Glomerular endothelial cell (primary cell): ENCODE measurements at places on chromosomes 6 and 20. TPM values are rescaled to one million over a fixed set of nuclear protein-coding genes. Genes with fewer than 3 reads are reported as not detected.

The ZNF334 gene
- total RNA-seq = 0.73 and 1.1 TPM in 2 replicates

The SPTLC3 gene
- 0.15 and 0.64 TPM in 2 replicates for total RNA-seq

The FUT9 gene
- 0.15 TPM in 1 of 2 replicates, not detected in the other for total RNA-seq

The HLA-DQA2 gene
- total RNA-seq = not detected in 2 replicates

The SMPDL3A gene
- 7.5 and 13.0 TPM in 2 replicates for total RNA-seq

The SRXN1 gene
- 49.6 and 73.4 TPM in 2 replicates for total RNA-seq

The OPRM1 gene
- not detected in 2 replicates for total RNA-seq

The MOCS3 gene
- total RNA-seq = 5.6 and 6.5 TPM in 2 replicates

The ANKEF1 gene
- 1.8 and 2.0 TPM in 2 replicates for total RNA-seq

The COL19A1 gene
- not detected in 2 replicates for total RNA-seq

DNA sequence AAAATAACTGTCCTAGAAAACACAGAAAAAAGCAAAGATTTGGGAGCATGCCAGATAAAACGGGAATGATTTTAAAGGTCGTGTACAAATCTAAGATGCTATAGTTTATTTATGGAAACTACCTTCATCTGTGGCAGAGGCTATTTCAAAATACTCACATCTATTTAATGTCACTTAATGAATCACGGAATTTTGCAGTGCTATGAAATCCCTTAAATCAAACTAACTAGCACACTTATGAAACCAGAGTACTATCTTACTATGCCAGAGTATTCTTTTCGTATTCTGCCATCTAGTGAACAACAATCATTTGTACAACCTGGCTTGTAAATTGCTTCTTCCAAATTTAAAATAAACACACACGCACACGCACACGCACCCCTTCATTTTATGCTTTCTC is 77.9 kb upstream of the BMP5 start:
- no peak for DNase-seq

DNA sequence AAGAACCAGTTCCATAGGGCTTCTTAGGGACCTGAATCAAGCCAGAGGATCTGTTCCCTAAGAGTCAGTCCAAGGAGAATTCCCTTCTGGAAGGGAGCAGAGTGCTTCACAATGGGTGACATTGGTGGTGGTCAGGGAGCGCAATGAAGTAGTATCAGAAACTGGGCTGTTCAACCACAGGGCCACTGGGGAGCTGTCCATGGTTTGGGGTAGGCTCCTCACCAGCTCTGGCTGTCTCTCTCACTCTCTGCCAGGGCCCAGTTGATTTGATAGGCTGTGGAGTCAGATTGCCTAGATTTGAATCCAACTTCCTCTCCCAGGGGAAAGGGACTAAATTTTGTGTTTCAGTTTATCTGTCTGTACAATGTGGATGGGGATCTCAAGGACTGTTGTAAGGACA is 36.7 kb upstream of the CHD6 start:
- DNase-seq = no peak

DNA sequence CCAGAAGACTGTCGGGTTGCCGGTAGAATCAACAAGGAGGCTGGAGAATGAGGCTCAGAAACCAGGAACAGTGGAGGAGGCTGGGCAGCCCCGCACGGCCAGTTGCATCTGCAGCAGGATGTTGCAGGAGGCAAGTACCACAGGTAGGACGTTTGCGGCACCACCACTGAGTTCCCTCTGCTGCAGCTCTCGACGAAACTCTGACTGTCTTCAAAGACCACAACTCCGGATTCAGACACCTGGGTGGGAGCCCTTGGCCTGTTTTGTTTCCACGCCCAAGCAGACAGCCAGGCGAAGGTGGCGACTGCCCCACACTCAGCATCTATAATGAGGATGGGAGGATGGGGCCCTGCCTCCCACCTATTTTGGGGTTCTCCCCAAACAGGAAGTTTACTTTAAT is 218.2 kb downstream of the ZDHHC14 start:
- no peak for DNase-seq

DNA sequence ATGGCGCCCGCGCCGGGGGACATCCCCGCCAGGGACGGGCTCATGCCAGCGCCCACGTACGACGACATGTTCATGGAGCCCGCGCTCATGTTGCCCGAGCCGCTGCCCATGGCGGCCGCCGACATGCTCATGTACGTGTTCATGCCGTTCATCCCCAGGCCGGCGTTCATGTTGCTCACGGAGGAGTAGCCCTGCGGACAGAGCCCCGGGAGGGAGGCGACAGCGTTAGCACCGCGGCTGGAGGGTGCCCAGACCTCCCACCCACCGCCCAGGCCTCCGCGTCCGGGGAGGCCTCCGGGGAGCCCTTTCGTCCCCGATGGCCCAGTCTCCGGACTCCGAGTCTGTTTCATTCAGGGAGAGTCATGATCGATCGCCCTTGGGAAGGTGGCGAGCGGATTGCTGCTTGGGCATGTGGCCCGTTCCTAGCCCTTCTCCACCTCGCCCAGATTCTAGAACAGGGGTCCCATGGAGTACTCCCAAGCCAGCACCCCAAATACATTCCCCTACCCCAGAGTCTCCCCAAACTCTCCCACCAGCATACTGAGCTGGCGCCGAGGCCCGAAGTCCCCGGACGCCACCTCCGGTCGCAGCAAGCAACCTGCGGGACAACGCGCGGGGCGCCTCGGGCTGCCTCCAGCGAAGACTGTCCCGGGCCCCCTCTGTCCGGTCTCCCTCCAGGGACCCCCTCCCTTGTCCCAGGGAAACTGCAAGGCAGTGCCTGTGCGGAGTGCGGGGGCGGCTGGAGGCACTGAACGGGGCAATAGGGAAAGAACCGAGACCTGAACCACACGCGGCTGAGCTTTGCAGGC is 1.2 kb downstream of the FOXA2 start:
- no peak for DNase-seq

- DNase-seq = no peak
Observed at GRCh38 chr6:42572523-42572922, 8.7 kb downstream of the UBR2 start.

DNA sequence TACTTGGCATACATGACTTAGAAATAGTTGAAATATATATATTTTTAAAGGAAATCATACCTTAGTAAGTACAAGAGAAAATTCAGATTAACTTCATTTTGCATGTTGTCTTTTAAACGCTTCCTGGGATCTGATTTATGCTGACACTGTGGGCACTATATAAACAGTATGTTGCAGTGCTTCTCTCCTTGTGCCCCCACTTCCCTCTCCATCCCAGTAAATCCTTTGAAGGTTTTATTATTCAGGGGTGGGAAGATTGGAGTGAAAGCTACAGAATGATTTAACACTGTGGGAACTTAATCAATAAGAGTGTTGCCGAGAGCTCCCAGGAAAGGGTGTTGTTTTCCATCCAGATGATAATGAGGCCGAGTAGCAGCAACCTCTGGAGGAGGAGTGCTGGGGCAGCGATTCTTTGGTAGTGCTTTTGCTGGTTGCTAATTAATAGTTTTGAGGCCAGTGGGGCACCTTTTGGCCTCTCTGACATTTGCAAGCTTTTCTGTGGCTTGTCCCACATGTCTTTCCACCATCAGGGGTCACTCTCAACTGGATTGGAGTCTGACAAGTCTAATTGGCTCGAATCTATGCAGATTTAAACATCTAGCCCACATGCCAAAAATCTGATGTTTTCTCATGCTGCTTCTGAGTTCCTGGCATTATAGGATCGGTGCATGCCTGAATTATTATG is 183.0 kb upstream of the MMS22L start:
- no peak for DNase-seq

GRCh38 chr6:72218125-72218524 is 331.8 kb downstream of the RIMS1 start:
- no peak for DNase-seq

- no peak for DNase-seq
Observed at GRCh38 chr6:6230286-6230685, 90.2 kb downstream of the F13A1 start.

DNA sequence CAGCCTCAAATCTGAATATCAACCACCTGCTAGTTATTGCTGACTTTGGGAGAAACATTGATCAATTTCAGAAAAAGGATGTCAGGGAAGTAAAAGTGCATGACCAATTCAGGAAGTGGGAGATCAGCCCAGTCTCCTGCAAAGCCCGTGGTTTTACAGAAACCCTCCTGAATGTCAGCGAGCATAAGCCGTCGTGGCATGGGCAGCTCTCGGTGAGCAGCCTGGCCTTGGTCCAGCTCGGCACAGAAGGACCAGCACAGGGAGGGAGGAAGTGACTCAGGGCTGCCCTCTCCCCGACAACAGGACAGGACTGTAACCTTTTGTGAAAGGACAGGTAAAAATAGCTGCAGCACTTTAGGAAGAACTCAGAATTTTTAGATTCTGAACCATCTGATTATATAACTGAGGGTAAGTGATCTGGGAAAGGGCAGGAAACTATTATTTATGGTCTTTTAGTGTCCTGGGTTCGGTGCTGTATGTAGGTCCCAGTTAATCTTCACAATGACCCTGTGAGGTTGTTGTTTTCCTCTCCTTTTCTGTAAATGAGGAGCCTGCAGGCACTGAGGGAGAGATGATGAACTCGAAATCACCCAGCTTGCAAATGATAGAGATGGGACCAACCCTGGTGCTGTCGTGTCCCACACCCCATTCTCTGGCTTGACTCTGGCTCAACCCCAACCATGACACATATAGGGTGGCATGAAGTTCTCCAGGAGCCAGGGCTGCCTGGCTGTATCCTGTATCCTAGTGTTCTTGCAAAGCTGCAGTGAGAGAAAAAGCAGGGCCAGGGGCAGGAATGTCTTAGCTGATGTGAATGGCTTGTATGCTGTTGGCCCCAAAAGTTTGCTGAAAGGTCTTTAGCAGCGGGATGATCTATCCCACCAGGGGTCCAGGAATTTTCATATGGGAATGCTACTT is 37.6 kb downstream of the NRN1 start:
- DNase-seq = peak; percentile 9

- DNase-seq = no peak
Observed at GRCh38 chr20:58994390-58995159, 12.5 kb downstream of the CTSZ start.

DNA sequence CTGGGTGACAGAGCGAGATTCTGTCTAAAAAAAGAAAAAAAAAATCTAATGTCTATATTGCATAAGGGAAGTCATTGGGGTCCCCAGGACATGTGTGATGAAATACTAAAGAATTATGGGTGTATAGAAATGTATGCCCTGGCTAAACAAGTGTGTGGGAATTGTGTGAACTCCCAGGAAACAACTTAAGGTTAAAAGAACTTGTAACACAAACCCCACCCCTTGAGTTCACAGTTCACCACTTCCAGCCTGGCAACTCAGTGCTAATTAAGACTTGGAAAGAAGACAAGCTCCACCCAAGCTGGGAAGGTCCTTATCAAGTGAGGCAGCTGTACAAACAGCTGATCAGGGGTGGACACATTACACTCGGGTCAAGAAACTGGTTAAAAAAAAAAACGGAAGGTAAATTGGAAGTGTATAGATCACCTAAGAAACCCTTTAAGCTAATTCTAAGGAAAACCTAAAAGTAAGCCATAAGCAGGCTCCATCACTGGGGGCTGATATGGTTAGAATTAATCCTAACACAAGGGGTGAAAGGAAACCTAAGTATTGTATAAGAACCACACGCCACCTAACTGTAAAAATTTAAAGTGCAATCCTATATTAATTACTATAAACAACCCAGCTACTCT is 25.2 kb downstream of the HLA-A start:
- DNase-seq = no peak

DNA sequence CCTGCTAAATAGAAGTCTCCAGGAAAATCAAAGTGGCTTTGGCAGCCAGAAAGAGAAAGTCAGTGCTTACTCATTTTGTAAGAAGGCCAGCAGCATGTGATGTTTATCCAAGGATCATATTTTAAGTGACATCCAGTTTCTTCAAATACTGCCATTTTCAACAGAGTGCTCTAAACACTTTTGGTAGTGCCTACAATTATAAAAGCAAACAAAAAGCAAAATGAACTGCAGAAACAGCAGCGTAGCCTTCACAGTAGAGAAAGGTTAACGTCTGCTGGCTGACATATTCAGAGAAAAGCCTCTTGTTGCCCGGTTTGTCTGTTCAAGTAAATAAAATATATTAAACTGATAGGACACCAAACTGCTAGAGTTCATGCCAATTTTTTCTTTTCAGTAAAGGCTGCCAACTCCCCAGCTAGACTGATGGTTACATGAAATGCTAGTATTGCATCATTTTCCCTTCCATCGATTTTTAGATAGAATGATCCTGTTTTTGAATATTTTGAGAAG is 705.7 kb upstream of the SLC35B3 start:
- DNase-seq = no peak

DNA sequence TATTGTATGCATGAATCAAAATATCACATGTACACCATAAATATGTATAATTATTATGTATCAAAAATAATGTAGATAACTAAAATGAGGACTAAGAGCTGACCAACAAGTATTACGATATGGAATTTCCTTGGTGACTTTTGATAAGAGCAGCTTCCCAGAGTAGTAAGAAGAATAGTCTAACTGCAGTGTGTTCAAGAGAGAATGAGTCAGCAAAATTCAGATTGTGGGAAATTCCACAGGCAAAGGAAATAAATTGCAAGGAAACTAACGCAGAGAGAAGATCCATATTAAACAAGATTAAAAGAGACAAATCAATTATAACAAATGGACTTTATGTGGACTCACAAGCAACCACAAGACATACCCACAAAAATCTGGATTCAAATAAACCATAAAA is 26.4 kb downstream of the FRK start:
- DNase-seq = no peak

DNA sequence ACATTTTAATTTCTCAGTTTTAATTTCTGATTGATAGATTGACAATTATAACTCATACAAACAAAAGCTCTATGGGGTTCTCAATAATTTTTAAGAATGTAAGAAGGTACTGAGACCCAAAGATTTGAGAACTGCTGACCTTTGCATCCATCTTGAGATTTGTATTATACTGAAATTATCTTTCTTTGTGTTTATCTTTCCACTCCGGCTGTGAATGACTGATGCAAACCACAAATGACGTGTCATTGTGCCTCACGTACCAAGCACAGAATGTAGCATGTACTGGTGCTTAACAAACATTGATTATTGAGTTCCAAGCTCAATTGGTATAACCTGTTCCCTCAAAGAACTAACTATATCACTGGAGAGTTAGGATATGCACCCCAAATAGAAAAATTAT is 152.1 kb upstream of the SMLR1 start:
- DNase-seq = no peak

GRCh38 chr6:46246081-46246480 is 75.3 kb upstream of the ENPP5 start:
- DNase-seq = no peak

DNA sequence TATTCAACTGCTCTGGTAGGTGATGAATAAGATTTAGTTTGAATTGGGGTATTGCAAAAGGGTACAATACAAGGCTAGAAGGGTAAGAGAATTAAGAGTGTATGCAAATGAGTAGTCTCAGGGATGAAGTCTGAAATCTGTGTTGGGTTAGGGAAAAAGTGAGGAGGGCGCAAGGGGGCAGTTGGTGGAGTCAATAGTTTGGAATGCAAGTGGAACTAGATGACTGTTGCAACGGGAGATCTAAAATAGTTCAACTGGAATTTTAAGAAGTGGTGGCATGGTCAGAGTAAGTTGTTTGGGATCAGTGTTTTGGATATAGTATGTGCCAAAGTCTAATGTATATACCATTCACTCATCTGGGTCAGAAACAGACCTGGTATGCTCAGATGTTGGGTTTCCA is 329.6 kb downstream of the GJA1 start:
- DNase-seq = no peak
